ENCODE measurements at places on chromosomes 5 and 9. TPM values are rescaled to one million over a fixed set of nuclear protein-coding genes. Genes with fewer than 3 reads are reported as not detected.

Gene PCDHB15
- total RNA-seq, result under 0.01 TPM

Gene FST
- total RNA-seq, result 52.5 TPM

Gene PCDHGB4
- total RNA-seq, result 11.0 TPM

Gene LMX1B
- not detected for total RNA-seq

Gene PCA3
- not detected for total RNA-seq

Gene STOM
- 118 TPM for total RNA-seq

Gene PCDHA3
- total RNA-seq, result 0.32 TPM

Gene ERMP1
- total RNA-seq, result 38.3 TPM

Gene ANKRD18B
- total RNA-seq, result not detected

Gene CETN3
- total RNA-seq, result 7.1 TPM

Gene PCDHB12
- under 0.01 TPM for total RNA-seq

Gene IL9
- not detected for total RNA-seq

Gene FOXE1
- total RNA-seq, result under 0.01 TPM

Gene TMEM174
- total RNA-seq, result not detected

Gene BTNL8
- total RNA-seq, result not detected

Gene NREP
- 146 TPM for total RNA-seq

Gene RNF208
- not detected for total RNA-seq

Gene ADAMTS19
- total RNA-seq, result 8.7 TPM

Gene DND1
- not detected for total RNA-seq

Gene FBLL1
- total RNA-seq, result 0.32 TPM

Gene TMEFF1
- 0.43 TPM for total RNA-seq

Gene CD14
- total RNA-seq, result 0.97 TPM

Measured in fibroblast of villous mesenchyme (primary cell).